ENCODE measurements at places on chromosomes 7 and 10.

DNA sequence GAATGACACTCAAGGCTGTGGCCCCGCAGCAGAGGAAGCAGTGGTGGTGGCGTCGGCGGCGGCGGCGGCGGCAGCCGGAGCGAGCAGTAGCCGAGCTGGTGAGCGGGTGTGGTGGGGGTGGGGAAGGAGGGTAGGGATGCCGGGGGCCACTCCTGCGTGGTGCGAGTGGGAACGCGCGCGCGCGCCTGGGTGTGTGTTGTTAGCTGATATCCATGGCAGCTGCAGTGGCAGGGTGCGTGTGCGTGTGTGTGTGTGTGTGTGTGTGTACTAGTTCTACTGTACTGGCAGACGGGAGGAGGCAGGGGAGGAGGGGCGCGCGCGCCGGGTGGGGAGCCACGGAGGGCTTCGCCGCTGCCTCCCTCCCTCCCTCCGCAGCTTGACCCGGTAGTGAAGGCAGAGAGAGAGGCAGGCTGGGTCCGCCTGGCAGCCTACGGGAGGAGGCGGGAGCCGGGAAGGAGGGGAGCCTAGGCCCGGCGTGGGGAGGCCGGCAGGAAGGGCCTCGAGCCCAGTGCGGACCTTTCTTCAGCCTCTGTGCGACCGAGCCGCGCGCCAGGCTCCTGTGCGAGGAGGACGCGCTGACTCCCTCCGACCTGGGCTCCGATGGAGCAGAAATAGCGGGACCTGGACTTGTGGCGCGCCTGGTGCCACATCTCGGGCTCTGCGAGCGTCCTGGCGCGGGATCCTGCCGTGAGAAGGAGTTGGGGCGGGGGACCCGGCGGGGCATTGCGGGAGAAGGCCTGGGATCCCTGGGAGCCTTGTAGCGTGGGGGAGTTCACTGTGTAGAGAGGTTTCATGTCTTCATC, at the start of gene MAGI2:
Gene MAGI2 (minus strand): TSS at position 110 of the 803 bp plus-strand sequence. CDS start 347 bp downstream, outside the sequence.
- no peak for DNase-seq

GRCh38 chr7:43905209-43905946, 1.0 kb downstream of the URGCP start:
- no peak for DNase-seq

DNA sequence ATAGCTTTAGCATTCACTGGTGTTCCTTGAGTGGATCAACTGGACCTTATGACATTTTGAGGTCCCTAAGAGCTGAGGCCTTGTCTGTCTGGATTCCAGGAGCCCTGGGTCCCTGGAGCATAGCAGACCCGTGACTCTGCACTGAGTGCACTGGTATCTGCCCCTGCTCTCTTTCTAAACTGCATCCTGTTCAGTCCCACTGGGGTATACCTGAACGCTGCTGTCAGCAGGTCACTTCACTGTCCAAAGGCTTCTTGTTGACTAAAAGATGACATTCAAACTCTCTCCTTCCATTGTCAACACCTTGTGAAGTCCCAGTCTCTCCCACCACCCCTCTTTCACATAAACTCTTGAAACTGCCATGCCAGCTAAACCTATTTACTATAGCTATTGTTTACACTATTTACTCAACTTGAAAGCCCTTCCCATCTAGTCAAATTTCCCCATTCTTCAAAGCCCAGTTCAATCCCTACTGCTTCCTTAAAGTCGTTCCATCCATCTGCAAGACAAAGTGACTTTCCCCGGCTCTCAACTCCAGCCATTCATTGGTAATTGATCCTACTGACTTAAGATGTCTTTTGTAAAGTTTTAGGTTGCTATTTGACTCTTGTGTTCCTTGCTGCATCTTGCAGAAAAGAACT, 523.3 kb downstream of the KCNMA1 start:
- DNase-seq: no peak

DNA sequence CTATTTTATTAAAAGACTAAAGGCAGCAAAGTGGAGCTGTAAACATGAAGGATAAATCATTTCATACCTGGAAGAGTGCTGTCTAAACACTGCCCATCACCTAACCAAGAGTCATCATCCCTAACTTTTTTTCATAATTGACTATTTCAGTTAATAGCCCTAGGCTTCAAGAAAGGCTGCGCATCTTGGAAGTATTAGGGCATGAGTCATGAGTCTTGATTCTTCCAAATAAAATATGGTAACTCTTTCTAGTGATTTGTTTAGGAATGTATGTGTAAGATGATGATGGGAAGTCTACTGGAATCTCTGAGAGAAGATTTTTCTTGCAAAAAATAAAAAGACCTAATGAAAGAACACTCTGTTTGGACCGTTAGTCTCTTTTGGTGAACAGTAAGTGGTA, 207.7 kb upstream of the AHR start:
- DNase-seq: no peak

DNA sequence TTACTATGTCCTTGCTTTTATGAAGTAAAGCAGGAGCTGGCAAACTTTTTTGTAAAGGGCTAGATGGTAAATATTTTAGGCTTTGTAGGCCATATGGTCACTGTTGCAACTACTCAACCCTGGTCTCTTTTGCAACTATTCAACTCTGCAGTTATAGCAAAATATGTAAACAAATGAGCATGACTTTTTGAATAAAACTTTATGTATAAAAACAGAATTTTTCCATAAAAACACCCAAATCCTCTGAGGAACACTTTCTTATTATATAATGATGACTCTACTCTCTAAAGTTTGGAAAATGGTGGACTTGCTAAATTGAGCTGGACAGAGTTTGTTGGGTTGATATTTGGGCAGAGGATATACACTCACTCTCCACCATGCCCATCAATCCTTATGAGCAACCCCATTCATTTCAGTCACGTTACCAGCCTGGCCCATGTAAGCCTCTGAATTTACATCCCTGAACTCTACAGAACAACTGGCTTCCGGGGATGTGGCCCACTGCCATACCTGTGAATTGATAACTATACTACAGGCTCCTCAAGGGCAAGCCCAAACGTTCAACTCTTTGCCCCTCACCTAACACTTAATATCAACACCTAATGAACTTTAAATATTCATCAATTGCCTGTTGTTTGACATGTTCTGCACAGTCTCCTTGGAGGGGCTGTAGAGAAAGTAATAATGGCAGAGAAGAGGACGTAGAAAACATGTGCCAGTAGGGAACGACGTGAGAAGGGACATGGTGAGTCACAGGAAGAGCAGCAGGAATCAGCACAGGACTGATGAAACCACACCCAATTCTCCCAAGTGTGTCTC, 37.6 kb downstream of the SGMS1 start:
- no peak for DNase-seq

- DNase-seq: no peak
Measured at GRCh38 chr7:150307129-150307528, 16.0 kb upstream of the LRRC61 start.

- DNase-seq: no peak
Measured at GRCh38 chr7:27213433-27214238, 13.7 kb upstream of the HOXA13 start.

DNA sequence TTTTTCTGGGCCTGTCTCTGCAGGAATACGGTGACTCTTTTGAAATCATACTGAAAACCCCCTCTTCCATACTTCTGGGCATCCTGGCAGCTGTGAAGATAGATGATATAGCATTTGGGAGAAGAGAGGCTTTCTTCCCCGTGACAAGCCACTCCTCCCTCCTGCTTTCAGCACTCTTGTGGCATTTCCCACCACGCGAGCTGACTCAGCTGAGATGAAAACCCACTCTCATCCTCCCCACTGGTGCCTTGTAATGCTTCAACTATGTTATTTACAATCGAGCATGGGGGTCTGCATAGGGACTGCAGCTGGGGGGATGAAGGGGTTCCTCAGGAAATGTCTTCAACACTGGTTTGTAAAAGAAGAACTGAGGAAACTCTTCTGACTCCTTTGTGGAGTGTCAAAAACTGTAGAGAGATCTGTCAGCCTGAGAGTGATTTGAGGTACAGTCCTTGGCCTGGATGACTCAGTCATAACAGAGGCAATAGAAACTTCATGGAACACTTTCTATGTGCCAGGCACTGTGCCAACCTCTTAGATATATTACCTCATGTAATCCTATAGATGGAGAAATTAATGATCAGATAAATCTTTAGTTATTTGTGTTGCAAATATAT, 1.7 kb upstream of the TBATA start:
- no peak for DNase-seq

DNA sequence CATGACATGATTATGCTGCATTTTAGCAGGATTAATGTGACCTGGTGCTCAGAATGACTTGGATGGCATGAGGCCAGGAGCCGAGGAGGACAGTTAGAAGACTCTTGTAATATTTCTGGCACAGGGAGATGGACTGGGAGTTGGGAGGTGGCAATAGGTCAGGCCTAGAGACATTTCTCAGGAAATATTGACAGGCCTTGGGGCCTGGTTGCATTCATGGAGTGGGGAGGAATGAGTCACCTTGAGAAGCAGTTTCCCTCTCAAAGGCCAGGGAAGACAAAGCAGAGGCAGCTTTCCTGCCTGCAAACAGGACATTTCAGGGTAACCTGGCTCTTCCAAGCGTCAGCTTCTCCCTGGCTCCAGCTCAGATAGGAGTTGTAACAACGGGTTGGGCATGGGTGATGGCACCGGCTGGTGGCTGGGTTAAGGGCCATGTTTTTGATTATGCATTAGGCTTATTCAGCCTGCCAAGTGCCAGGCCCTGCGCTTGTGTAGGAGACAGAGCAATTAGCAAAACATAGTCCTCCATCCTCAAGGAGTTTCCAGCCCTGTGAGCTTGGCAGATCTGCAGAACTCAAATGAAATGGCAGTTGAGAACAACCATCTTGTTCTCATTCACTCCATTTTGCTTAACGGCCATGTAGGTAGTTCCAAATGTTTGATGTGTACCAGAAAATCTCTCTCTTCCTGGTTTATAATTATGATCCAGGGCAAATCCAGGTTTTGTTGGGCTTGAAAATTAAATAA, 38.2 kb downstream of the HK1 start:
- no peak for DNase-seq

GRCh38 chr10:70797840-70798239, 12.7 kb upstream of the TBATA start:
- DNase-seq: no peak

DNA sequence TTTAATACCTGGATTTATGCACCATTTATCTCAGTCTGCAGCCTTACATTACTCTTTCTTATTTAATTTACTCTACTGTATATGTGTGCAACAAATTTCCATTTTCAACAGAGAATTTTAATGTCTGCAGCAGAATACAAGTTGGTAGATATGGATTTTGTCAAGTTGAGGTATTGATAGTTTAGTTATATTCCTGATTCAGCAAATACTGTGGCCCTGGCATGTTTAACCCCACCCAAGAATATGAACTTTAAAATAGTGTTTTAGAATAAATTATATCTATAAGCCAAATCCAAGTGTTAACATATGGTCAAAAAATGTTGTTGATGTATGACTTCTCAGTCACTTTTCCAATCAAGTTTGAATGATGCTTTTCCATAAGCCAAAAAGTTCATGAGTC, 378.4 kb upstream of the NRG3 start:
- DNase-seq: no peak

DNA sequence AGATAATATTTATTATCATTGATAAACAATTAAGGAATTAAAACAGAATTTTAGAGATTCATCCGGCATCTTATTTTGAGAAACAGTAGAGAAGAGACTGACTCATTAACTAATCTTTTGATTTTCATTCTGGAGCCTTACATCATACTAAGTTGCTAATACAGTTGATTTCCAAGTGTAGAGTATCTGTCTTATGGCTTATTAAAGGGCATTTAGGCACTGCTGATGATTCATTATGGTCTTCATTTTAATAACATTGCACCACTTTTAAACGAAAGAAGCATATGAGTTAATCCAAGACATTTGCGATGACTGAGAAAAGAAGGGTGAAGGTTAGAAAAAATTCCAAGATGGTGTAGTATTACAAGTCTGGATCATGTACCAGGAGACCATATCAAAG, 186.0 kb upstream of the CACNA2D1 start:
- no peak for DNase-seq

DNA sequence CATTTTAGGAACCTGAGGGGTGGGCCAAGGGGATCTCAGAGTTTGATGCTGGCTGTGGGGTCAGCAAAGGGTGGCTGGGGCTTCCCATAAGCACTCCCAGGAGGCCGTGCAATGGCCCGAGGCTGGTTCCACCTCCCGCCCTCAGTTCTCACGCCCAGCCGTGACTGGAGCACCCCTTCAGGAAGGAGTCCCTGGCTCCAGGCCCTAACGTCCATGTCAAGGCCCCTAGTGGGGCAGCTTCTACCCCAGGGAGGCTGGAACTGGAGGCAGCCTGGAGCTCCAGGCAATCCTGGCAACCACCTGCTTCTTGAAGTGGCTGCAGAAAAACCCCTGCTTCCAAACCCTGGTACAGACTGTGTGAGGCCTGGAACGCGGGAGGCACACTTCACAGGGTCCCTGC, 165.5 kb downstream of the DIP2C start:
- no peak for DNase-seq

DNA sequence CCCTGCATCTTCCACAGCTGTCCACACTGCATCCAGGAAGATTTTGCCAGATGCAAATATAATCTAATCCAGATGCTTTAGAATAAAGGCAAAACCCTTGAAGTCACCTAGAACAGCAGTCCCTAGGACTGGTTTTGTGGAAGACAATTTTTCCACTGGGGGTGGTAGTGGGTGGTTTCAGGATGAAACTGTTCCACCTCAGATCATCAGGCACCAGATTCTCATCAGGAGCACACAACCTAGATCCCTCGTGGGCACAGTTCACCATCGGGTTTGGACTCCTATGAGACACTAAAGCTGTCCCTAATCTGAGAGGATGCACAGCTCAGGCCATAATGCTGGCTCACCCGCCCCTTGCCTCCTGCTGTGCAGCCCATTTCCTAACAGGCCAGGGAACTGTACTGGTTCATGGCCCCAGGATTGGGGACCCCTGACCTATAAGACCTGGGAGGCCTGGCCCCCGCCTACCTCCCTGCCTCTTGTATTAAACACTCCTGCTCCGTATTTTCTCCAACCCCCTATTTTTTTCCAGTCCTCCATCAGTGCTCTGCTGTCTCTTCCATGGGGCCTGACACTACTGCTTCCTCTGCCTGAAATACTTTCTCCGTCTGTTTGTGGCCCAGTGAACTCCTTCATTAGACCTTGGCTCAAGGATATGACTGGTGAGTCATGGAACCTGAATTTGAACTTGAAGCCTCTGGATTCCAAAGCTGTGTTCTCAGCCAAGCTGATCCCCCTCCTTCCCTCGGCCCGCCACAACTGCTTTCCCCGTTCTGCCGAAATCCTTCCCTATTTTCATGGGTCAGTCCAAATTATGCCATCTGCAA, 79.9 kb upstream of the RHEB start:
- DNase-seq: no peak

DNA sequence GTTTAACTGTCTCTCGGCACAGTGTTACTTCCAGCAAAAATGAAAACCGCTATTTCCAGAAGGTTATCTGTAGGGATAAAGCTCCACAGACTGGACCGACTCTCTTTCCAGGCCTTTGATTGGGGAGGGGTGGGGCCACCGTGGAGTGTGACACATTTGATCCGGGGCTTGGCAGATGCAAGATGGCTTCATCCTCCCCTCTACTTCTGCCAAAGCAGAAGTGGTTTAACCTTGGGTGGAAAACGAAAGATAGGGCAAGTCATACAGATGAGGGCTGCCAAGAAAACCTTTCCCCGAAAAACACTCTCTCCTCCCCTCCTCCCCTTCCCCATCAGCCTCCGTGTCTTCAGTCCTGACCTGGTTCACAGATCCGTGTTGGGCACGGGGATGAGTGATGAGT, 139.7 kb upstream of the SH2B2 start:
- no peak for DNase-seq

- DNase-seq: no peak
Measured at GRCh38 chr7:1449951-1450350, 9.3 kb downstream of the MICALL2 start.

GRCh38 chr7:84617265-84618030, 422.9 kb upstream of the SEMA3A start:
- DNase-seq: no peak

Data from activated T-helper 1 cell treated with Interleukin-2 at 50 U/mL for 16 hours (primary cell).